Stimulated activated CD8-positive, alpha-beta memory T cell treated with anti-CD3 and anti-CD28 coated beads, Interleukin-4, amount 100 ng/mL, for 4 hours (primary cell): ENCODE measurements at places on chromosomes 13 and 19.
A peak's percentile ranks its signal among the peaks of the same experiment; 100 is the strongest.

DNA sequence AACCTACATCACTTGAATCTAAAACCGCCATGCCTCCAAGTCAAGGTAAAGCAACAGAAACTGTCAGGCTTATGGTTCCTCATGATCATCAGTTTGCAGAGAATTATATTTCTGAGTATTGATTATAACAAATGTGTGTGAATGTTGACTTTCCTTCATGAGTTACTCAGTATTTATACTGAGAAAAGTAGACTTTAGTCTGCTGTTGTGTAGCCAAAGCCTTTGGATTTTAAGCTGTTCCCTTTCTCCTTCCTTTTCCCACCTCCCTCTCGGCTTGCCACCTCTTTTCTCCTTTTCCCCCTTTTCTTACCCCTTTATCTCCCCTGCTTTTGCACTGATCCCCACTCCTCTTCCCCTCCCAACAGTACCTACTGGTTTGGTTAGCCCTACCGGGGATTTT lies 20.7 kb upstream of the GPR18 start:
- DNase-seq = no peak

DNA sequence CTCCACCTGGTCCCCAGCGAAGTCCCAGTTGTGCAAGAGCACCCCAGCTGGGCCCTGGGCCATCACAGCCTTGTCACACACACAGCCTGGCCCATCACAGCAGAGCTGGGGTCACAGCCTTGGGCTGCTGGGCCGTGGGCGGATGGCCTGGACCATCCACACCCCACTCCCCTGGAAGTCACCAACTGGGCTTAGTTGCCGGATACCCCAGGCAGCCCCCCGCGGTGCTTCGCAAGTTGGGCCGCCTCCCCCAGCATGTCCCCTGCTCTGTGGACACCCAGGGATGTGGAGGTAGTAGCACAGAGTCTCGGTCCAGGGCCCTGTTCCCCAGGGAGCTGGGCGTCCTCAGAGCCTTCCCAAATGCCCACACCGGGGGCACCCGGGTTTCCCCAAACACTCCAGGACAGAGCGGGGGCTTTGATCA lies 4.5 kb upstream of the ZNF554 start:
- DNase-seq = no peak

GRCh38 chr19:45782162-45782691 lies at the start of gene DMPK:
DMPK (minus strand) TSS chr19:45782490; CDS start chr19:45782352, 138 bp downstream.
- DNase-seq = no peak

- DNase-seq = no peak
Measured at GRCh38 chr13:28534210-28534609, 39.3 kb upstream of the FLT1 start.

DNA sequence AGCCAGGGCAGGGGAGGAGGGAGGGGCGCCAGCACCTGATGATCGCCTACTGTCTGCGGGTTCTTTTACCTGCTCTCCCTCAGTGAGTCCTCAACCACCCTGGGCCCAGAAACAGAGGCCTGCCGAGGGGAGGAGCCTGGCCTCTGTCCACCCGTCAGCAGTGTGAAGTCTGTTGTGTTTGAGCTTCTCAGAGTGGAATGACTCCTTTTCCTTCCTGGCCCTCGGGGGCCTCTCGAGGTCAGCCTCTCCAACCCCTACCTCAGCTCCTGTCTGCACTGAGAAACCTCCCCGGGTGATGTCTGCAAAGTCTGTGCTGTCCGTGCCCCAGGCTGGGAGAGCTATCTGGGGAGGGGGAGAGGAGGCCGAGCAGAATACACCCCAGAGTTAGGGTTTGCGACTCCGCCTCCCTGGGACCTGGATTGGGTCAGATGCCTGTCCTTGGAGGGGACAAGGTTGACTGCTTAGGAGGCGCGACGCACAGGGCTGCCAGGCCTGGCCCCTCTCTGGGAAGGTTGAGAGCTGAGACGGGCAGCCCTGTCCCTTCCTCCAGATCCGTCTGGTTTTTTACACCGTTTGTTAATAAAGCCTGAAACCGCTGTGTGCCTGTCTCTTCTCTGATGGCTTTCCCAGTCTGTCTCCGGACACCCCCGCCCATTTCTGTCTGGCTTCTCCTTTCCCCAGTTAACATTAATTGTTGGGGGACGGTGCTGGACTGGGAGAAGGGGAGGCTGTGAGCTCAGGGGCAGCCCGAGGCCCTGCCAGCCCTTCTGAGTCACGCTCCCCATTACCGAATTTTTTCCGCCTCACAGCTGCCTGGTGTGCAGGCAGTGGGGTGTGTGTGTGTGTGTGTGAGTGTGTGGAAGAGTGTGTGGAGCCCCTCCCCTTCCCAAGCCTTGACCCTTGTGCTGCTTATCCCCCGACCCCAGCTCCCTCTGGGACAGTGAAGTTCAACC lies 989 bp upstream of the SSC5D start:
- peak; percentile 27 for DNase-seq

DNA sequence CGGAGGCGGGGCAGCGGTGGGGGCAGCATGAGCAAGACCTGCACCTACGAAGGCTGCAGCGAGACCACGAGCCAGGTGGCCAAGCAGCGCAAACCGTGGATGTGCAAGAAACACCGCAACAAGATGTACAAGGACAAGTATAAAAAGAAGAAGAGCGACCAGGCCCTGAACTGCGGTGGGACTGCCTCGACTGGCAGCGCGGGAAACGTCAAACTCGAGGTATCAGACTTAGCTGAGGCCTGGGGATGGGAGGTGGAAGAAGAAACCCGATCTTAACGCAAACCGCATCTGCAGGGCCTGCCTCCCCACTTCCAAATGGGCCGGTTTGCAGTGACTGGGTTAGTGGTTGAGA lies 693 bp downstream of the RFXAP start:
- DNase-seq = peak; percentile 12

GRCh38 chr19:50330365-50331078 lies 1.3 kb upstream of the KCNC3 start:
- DNase-seq = peak; percentile 35

GRCh38 chr13:31862828-31863227 lies 123.5 kb downstream of the RXFP2 start:
- no peak for DNase-seq

GRCh38 chr13:79405501-79405830 lies 589 bp downstream of the RBM26 start:
- DNase-seq = no peak

- no peak for DNase-seq
Measured at GRCh38 chr19:14019100-14019499, 8.8 kb upstream of the RLN3 start.

DNA sequence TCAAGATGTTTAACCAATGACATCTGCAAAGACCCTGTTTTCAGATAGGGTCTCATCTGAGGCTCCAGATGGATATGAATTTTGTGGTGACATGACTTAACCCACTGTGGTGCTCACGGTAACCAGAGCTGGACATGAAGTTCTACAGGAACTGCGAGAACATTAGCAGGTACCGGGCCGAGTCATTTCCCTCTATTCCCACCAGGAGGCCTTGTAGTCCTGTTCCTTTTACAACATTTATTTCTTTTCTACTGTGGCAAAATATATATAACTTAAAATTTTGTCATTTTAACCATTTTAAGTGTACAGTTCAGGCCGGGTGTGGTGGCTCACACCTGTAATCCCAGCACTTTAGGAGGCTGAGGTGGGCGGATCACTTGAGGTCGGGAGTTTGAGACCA lies 7.6 kb upstream of the TSPAN16 start:
- DNase-seq = no peak

- DNase-seq = no peak
Measured at GRCh38 chr13:22127277-22128164, 456.6 kb downstream of the FGF9 start.

- DNase-seq = no peak
Measured at GRCh38 chr13:27789153-27789494, 3.2 kb upstream of the GSX1 start.

GRCh38 chr13:30529085-30529834 lies 63.5 kb upstream of the HMGB1 start:
- DNase-seq = no peak

- no peak for DNase-seq
Measured at GRCh38 chr19:4138445-4138844, 14.5 kb upstream of the MAP2K2 start.

- no peak for DNase-seq
Measured at GRCh38 chr13:95797016-95797415, 120.1 kb downstream of the DNAJC3 start.

GRCh38 chr13:67003743-67004142 lies 226.4 kb downstream of the PCDH9 start:
- DNase-seq = no peak

GRCh38 chr19:45187421-45188100 lies 9.0 kb downstream of the BLOC1S3 start:
- DNase-seq = no peak

- no peak for DNase-seq
Measured at GRCh38 chr13:94415500-94416237, 63.8 kb downstream of the DCT start.

DNA sequence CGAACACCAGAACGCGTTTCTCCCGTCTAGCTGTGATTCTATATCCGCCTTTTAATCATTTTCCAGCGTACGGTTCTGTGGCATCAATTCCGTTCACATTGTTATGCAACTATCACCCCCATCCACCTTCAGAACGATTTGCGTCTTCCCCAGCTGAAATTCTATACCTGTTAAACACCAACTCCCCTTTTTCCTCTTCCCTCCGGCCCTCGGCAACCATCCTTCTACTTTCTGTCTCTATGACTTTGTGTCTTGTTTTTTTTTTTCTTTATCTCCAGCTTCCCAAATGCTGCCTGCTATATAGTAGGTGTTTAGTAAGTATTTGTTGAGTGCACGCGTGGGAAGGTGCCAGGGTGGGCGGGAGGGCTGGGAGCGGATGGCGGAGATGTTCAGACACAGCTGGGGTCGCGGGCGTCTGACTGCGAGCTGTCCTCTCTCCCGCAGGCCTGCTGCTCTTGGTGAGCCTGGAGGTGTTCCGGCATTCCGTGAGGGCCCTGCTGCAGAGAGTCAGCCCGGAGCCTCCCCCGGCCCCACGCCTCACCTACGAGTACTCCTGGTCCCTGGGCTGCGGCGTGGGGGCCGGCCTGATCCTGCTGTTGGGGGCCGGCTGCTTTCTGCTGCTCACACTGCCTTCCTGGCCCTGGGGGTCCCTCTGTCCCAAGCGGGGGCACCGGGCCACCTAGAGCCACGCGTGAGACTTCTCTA lies 20.2 kb downstream of the CACNG6 start:
- no peak for DNase-seq

GRCh38 chr19:47098608-47099007 lies 15.0 kb downstream of the ZC3H4 start:
- DNase-seq = no peak

GRCh38 chr19:51467864-51468544 lies 9.8 kb upstream of the SIGLEC8 start:
- no peak for DNase-seq

GRCh38 chr13:84654654-84655275 lies 772.5 kb upstream of the SLITRK1 start:
- no peak for DNase-seq

GRCh38 chr19:13153569-13154240 lies 3.5 kb downstream of the IER2 start:
- no peak for DNase-seq

- no peak for DNase-seq
Measured at GRCh38 chr19:5132206-5132560, 163.3 kb downstream of the KDM4B start.

DNA sequence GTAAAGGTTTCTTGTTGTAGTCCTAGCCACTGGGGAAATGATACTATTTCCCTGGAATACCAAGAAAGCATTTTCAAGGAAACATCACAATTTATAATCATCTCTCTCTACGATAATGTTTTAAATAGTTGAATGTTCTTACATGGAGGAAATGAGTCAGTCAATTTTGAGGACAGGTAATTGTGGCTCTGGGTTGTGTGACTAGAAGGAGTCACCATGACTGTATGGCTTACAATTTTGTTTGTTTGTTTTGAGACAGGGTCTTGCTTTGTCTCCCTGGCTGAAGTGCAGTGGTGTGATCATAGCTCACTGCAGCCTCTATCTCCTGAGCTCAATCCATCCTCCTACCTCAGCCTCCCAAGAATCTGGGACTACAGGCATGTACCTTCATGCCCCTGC lies 47.4 kb downstream of the COG3 start:
- no peak for DNase-seq

- DNase-seq = no peak
Measured at GRCh38 chr19:17337675-17338432, 501 bp downstream of the GTPBP3 start.

- DNase-seq = no peak
Measured at GRCh38 chr19:1522061-1522460, 1.8 kb upstream of the PLK5 start.

DNA sequence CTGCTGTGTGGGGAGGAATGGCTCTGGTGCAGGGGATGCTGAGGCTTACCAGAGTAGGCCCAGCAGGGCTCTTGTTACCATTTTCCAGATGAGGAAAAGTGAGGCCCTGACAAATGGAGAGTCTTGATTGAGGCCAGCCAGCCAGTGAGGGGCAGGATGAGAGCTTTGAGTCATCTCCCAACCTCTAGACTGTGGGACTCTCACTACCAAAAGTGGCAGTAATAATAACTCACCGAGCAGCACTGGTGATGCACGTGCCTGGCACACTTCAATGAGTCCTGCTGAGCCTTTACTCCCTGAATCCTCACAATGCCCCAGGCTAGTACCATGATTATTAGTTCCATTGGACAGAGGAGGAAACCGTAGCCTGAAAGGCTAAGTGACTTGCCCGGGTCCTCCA lies 7.8 kb downstream of the CIC start:
- DNase-seq = no peak

DNA sequence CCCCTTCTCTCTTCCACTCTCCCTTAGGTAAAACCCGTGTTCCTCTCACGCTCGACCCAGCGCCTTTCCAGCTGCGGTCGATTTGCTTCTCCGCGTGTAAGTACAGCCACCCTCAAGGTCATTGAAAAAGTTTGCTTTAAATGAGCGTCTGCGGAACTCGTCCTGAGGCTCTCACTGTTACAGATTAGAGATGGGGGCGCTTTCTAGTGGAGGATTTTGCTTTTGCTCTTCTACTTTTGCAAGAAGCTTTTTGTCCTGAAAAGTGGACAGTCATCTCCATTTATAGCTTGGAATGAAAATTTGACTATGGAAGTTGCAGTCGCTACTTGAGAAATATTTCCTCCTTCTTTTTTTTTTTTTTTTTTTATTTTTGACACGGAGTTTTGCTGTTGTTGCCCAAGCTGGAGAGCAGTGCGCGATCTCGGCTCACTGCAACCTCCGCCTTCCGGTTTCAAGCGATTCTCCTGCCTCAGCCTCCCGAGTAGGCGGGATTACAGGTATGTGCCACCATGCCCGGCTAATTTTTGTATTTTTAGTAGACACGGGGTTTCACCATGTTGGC lies 595 bp upstream of the RAB20 start:
- no peak for DNase-seq

DNA sequence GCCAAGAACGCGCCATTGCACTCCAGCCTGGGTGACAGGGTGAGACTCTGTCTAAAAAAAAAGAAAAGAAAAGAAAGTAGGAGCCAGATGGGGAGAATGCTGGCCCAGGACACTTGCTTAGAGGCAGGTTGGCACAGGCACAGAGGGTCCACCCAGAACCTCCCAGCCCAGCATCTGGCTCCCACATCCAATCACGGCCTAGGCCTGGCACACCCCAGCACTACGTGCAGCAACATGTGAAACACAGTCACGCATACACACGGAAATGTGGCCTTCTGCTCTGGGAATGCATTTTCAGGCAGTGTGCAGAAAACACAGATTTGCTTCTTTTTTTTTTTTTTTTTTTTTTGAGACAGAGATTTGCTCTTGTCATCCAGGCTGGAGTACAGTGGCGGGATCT lies 20.9 kb upstream of the FOSB start:
- no peak for DNase-seq

- DNase-seq = no peak
Measured at GRCh38 chr19:44876930-44877535, 14.0 kb upstream of the TOMM40 start.

- peak; percentile 94 for DNase-seq
Measured at GRCh38 chr19:56140583-56141416, at the start of gene ZNF444. ZNF444 (plus strand) TSS chr19:56141287; CDS start chr19:56146912, 5,625 bp downstream.

GRCh38 chr13:34066344-34066743 lies 248.4 kb downstream of the RFC3 start:
- no peak for DNase-seq

GRCh38 chr13:41004875-41005693 lies 14.0 kb downstream of the ELF1 start:
- DNase-seq = no peak
